ENCODE measurements at places on chromosomes 16 and 17. TPM values are rescaled to one million over a fixed set of nuclear protein-coding genes. Genes with fewer than 3 reads are reported as not detected.

- DNase-seq: no peak
These were observed 19.8 kb upstream of the ZNF594 start for GRCh38 chr17:5211458-5211857.

- peak; percentile 57 for DNase-seq
These were observed 25.3 kb downstream of the CDH13 start for GRCh38 chr16:82651921-82652601.

DNA sequence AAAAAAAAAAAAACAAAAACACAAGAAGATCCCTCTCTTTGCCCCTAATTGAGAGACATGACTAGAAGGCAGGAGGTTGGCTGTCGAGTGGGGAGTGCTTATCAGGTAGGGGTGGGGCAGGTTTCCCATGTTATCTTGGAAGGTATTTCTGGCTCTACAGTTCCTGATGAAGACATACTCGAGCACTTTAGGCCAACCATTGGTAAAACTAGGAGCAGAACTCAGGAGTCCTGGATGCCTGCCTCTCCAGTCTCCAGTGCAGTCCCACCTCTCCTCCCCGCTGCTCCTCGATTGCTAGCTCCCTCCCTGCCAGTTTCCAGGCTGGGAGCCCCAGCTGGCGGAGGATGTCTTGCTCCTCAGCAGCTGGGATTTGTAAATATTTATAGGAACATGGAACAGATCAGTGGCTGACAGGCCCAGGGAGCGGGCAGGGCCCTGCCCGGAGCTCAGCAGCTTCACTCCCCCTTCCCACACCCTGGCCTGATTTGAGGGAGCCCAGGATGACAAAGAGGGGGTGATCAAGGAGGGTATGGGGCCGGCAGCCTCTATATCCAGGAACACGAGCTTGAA lies 11.4 kb upstream of the C1QL1 start:
- DNase-seq: peak; percentile 88

DNA sequence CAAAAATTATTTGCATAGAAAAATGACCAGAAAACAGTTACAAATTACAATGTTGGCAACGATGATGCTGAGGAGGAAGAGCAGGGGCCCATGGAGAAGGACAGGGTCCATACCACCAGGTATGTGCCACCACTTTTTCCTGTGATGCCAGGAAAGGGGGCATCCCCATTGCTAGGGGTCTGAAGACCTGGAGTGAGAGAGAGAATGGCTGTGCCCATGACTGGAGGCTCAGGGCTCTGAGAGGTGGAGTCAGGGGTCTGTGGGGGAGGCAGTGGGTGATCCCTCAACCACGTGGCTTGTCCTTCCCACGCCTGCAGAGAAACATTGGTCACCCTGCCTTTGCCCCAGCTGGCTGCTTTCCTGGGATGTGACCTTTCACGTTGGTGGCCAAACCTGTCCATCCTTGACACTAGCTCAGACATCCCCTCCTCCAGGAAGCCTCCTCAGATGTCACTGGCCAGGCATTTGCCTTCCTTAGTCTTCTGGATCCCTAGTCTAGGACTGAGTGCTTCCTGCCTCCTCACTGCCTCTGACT lies 51.4 kb downstream of the SOCS1 start:
- no peak for DNase-seq

GRCh38 chr17:2867441-2868424 lies 71.5 kb downstream of the RAP1GAP2 start:
- DNase-seq: peak; percentile 44

GRCh38 chr17:45954914-45955313 lies 44.1 kb upstream of the STH start:
- DNase-seq: no peak

Gene ITGAX
- total RNA-seq: not detected

Gene ABCA9
- total RNA-seq: 2.3 TPM

Gene NPIPB2
- total RNA-seq: 2.2 TPM
